Sigmoid colon (tissue), 7 donors: ENCODE measurements at places on chromosomes 12 and 14. TPM values are rescaled to one million over a fixed set of nuclear protein-coding genes. Genes with fewer than 3 reads are reported as not detected.

Gene NPFF
- total RNA-seq: not detected

Gene LRP1
- total RNA-seq: 147 TPM

DNA sequence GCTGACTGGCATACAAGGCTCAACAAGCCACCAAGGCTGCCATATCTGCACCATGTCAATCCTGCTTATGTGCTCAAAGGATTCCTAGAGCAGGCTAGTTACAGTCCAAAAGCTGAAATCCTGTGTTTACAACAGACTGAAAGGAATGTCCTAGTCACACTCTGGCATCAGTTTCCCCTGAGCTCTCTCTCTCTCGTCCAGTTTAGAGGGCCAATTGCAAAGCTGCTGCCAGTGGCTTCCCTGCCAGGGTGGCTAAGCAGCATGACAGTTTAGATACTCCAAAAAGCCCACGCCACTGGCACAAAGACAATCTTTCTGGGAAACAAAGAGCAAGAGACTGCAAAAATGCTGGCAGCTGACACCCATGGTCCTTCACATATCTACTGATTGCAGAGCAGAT is 392.1 kb downstream of the RPS29 start:
- no peak overlapping the region for H3K27ac ChIP-seq
- DNase-seq: no peak
- H3K36me3 ChIP-seq: no peaks in the 10 kb centered on the region
- H3K4me1 ChIP-seq: no peaks in the 10 kb centered on the region
- no peak overlapping the region for H3K4me3 ChIP-seq

DNA sequence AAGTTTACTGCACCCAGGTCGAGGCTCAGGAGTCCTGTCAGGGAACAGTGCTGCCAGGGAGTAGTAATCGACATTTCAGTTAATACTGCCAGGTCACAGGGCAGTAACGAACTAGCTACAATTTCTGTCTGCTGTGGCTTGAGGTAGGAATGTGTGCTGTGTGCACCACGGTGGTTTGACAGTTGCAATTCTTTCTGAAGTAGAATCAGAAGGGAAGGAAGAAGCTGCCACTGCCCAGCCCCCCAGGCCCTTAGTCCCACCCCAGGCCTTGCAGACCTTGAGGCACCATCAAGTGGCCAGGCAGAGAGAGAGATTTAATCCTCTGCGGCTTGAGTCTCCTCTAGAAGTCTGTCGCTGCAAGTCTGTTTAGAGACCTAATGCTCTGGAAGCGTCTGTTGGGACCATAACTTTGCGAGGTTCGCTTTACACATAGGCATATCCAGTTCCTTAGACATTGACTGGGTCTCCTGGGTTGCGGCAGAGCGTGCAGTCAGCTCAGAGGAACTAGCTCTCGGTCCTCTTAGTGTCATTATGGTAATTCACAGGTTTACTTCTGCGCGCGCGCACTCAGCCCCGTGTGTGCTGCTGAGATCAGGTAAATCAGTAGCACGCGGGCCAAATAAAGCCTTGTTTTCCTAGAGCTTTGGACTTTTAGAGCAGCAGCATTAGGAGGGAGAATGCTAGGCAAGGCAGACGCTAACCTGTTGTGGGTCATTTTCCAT is 9.8 kb downstream of the NKX2-1 start:
- no peak overlapping the region for H3K27ac ChIP-seq
- no peaks in the 10 kb centered on the region for H3K36me3 ChIP-seq
- peaks cover 98% of the 10 kb centered on the region for H3K27me3 ChIP-seq
- peaks cover 20% of the 10 kb centered on the region for H3K4me1 ChIP-seq
- no peak overlapping the region for H3K4me3 ChIP-seq

DNA sequence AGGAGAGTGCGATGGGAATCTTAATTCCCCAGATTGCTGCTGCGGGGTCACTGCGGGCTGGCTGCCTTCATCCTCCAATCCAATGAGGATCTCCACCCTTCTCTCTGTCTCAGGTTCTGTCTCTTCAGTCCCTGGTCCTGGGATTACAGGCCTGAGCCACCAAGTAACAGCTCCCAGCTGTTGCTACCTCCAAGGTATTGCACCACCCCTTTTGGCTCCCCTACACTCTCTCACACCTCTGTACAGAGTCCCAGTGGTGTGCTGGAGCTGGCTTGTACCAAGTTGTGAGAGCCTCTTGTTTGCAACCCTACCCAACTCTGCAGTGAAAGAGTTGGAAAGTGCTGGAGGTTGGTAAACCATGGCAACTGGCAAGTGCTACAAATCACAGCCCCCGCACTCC is 10.0 kb upstream of the RILPL1 start:
- H3K27ac ChIP-seq: no peak overlapping the region
- no peaks in the 10 kb centered on the region for H3K27me3 ChIP-seq
- DNase-seq: no peak
- H3K36me3 ChIP-seq: no peaks in the 10 kb centered on the region
- no peak overlapping the region for H3K4me3 ChIP-seq
- no peaks in the 10 kb centered on the region for H3K4me1 ChIP-seq

DNA sequence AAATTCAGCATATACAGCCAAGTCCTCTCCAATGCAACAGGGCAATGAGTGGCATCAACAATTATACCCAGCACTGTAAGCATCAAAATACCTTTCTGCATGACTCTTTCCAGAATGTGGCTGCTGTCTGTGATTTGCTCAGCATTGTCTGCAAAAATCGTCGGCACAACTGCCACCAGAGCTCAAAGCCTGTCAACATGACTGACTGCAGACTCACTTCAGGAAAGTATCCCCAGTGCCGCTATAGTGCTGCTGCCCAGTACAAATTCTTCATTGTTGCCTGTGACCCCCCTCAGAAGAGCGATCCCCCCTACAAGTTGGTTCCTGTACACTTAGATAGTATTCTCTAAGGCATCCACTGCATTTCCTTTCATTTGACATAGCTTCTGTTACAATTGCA is 735 bp downstream of the RNASE6 start:
- H3K36me3 ChIP-seq: no peaks in the 10 kb centered on the region
- no peak overlapping the region for H3K4me3 ChIP-seq
- no peaks in the 10 kb centered on the region for H3K4me1 ChIP-seq
- DNase-seq: no peak
- no peaks in the 10 kb centered on the region for H3K27me3 ChIP-seq

DNA sequence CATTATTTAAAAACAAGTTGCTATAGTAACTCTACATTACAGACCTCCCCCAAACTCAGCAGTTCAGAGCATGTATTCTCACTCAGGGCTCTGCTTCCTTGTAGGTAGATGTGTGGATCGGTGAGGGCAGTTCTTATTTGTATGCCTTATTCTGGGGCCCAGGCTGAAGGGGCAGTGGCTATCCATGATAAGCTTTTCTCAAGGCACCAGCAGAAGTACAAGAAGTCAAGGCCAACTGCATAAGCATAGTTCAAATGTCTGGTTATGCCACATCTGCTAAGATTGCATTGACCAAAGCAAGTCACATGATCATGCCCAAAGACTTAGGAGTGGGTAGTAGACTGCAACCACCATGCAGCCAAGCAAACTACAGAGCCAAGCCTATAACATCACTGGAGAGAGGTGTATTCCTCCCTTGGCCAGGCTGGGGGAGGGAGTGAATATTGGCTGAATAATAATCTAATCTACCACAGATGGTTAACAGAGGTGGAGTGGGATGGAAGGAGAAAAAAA is 4.6 kb downstream of the PSEN1 start:
- H3K27me3 ChIP-seq: no peaks in the 10 kb centered on the region
- DNase-seq: no peak
- no peak overlapping the region for H3K27ac ChIP-seq

DNA sequence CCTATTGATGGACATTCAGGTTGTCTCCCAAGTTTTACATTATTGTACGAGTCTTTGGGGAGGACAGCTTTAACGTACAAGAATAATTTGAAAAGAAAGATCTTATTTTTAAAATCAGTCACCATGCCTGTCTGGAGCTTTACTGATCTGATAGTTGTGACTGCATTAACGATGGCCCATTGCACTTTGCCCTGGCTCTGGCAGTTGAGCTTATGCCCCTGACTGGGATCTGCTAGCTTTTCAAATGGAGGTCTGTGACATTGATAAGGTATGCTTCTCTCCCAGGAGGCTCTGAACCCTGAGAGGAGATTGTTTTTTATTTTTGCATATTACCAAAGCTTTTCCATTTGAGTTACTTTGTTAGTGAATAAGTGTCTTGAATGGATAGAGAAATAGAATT is 17.9 kb upstream of the RAB3IP start:
- no peak overlapping the region for H3K27ac ChIP-seq
- no peak overlapping the region for H3K4me3 ChIP-seq
- no peaks in the 10 kb centered on the region for H3K36me3 ChIP-seq
- no peaks in the 10 kb centered on the region for H3K4me1 ChIP-seq
- peaks cover 3% of the 10 kb centered on the region for H3K27me3 ChIP-seq

DNA sequence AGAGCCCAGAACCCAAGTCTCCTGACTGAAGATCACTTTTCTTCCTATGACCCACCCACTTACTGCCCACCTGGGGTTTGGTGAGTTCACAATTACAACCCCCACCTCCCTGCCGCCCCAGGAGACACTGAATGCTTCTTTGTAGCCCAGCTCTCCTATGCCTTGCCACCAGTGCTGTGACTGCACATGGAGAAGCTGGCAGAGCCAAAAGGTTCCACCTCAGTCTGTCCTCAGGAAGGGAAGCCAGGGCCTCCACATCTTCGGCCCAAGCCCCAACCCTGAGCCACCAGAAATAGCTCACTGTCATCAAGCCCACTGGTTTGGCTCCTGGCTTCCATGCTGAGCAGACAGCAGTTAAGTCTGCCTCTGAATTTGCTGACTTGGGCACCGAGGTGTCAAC is 25.6 kb downstream of the OTUB2 start:
- no peak overlapping the region for H3K4me3 ChIP-seq
- H3K27me3 ChIP-seq: no peaks in the 10 kb centered on the region
- H3K4me1 ChIP-seq: no peaks in the 10 kb centered on the region
- no peak for DNase-seq
- no peak overlapping the region for H3K27ac ChIP-seq

DNA sequence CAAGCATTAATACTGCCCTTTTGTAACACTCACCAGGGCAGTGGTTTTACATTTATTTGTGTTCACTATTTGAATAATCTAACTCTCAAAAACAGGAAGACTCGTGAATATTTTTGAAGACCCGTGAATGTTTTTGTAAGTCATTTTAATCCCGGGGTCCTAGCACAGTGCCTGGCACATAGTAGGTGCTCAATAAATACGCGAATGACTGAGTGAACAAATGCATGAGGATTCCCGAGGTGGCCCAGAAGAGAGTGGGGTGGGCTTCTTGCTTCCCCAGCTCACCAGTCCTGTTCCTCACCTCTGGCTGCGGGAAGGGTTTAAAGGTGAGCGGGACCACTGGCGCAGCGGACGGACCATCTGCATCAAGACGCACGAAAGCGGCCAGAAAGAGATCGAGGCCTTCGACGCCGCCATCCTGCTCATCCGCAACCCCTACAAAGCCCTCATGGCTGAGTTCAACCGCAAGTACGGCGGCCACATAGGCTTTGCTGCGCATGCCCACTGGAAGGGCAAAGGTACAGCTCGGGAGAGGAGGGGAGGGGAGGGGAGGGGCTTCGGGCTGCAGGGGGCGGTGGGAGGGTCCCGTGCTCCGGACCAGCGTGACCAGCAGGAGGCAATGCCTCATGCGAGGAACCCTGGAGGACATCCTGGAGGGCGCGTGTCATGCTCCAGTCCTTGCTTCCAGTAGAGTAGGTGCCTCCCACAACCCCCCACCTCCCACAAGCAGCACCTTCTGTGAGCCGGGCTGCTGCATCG is 98.9 kb downstream of the CMKLR1 start:
- H3K36me3 ChIP-seq: no peaks in the 10 kb centered on the region
- H3K27me3 ChIP-seq: no peaks in the 10 kb centered on the region
- H3K27ac ChIP-seq: no peak overlapping the region
- H3K4me1 ChIP-seq: no peaks in the 10 kb centered on the region
- no peak overlapping the region for H3K4me3 ChIP-seq

GRCh38 chr14:71060274-71060673 is 153.0 kb downstream of the PCNX1 start:
- no peaks in the 10 kb centered on the region for H3K27me3 ChIP-seq
- H3K36me3 ChIP-seq: peaks cover 16% of the 10 kb centered on the region
- H3K4me3 ChIP-seq: no peak overlapping the region
- no peaks in the 10 kb centered on the region for H3K4me1 ChIP-seq
- H3K27ac ChIP-seq: no peak overlapping the region

GRCh38 chr12:53219956-53220693 is 11.9 kb downstream of the RARG start:
- peaks cover 5% of the 10 kb centered on the region for H3K36me3 ChIP-seq
- peak; percentile 89 for DNase-seq
- H3K27me3 ChIP-seq: no peaks in the 10 kb centered on the region
- peak overlapping the region; percentile 76 for H3K4me3 ChIP-seq
- H3K27ac ChIP-seq: peak overlapping the region; percentile 98
- no peaks in the 10 kb centered on the region for H3K4me1 ChIP-seq

Gene PXMP2
- 43.4 TPM for total RNA-seq

Gene PRB2
- total RNA-seq: not detected

Gene ASB2
- total RNA-seq: 124 TPM

- H3K4me3 ChIP-seq: no peak overlapping the region
- no peak for DNase-seq
- no peak overlapping the region for H3K27ac ChIP-seq
- H3K27me3 ChIP-seq: no peaks in the 10 kb centered on the region
- no peaks in the 10 kb centered on the region for H3K4me1 ChIP-seq
Observed at GRCh38 chr14:85581691-85582090, 51.7 kb downstream of the FLRT2 start.

- no peaks in the 10 kb centered on the region for H3K27me3 ChIP-seq
- no peak overlapping the region for H3K4me3 ChIP-seq
- no peaks in the 10 kb centered on the region for H3K36me3 ChIP-seq
Observed at GRCh38 chr12:56150563-56150962, 1.8 kb upstream of the MYL6B start.

- H3K27me3 ChIP-seq: peaks cover 6% of the 10 kb centered on the region
- DNase-seq: no peak
- H3K4me1 ChIP-seq: peaks cover 11% of the 10 kb centered on the region
Observed at GRCh38 chr12:52817003-52817698, 3.2 kb upstream of the KRT4 start.

Gene MSI1
- total RNA-seq: 0.66 TPM

- H3K27ac ChIP-seq: no peak overlapping the region
- no peaks in the 10 kb centered on the region for H3K27me3 ChIP-seq
Observed at GRCh38 chr12:18165889-18166288, 75.9 kb upstream of the RERGL start.

DNA sequence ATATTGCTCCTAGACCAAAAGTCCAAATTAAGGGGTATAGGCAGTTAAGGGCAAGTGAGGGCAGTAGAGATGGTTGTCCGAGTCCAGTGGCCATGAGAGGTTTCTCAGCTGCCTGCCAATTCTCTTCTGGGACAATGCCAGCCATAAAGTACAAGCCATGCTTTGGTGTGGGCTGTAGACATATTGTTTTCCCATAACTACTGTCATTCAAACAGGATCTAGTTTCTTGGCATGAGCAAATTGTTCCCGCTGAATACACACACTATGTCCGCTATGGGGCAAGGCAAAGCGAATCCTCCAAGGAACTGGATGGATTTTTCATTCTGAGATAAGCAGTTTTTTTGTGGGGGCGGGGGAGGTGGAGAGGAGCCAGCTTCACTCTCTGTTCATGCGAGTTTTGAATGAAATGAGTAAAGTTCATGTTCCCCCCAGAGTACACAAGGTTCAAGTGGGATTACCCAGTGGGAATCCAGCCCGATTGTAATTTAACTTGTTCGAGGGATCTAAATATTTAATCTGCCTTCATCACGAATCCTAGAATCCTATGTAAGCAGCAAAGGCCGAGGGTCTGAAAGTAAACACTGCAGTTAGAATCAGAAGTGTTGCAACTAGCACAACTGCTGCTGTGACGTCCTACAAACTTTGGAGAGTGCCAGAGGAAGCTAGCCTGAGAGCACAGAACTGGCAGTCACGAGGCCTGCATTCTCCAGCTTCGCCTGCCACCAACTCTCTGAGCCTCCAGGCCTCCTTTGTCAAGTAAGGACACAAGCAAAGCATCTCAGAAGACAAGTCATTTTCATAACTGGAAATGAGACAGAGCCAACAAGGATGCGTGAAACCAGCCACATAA is 137.0 kb downstream of the CRADD start:
- H3K27me3 ChIP-seq: no peaks in the 10 kb centered on the region
- no peaks in the 10 kb centered on the region for H3K36me3 ChIP-seq
- H3K4me3 ChIP-seq: no peak overlapping the region
- DNase-seq: peak; percentile 97
- peak overlapping the region; percentile 88 for H3K27ac ChIP-seq
